ENCODE measurements at places on chromosomes 3 and 15. TPM values are rescaled to one million over a fixed set of nuclear protein-coding genes. Genes with fewer than 3 reads are reported as not detected.

Gene MRPS22
- 51.3 TPM for polyA plus RNA-seq

Gene SAXO2
- 21.6 TPM for polyA plus RNA-seq

Gene GCNT3
- 0.48 TPM for polyA plus RNA-seq

Gene CCDC71
- polyA plus RNA-seq = 15.8 TPM

Gene NUP210
- 18.6 TPM for polyA plus RNA-seq

Gene LRRC34
- 15.3 TPM for polyA plus RNA-seq

Gene SNURF
- 32.7 TPM for polyA plus RNA-seq

Gene CAMKV
- polyA plus RNA-seq = not detected

Gene ABHD14A
- polyA plus RNA-seq = 21.3 TPM

- DNase-seq = peak; percentile 23
These were observed 1.4 kb downstream of the ZNF609 start for GRCh38 chr15:64461721-64462162.

GRCh38 chr3:145776782-145777408 is 384.1 kb downstream of the PLOD2 start:
- peak; percentile 55 for DNase-seq

GRCh38 chr15:58501006-58501405 is 69.2 kb downstream of the LIPC start:
- no peak for DNase-seq

DNA sequence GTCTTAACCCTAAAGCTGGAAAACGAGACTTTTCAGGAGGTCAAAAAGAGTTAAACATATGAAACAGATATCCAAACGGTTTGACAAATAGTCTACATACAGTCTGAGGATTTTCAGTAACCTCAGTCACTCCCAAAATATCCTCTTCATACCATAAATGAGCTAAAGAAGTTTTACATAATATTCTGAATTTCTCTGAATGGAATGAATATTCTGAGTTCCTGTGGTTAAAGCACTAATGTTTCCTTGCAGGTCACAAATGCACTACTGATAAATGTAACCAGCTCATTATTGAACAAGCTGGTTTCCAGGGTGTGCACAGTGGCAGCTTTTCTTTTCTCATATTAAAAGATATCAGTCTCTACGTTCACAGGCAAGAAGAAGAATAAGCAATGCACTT is 137.4 kb upstream of the POU1F1 start:
- no peak for DNase-seq

DNA sequence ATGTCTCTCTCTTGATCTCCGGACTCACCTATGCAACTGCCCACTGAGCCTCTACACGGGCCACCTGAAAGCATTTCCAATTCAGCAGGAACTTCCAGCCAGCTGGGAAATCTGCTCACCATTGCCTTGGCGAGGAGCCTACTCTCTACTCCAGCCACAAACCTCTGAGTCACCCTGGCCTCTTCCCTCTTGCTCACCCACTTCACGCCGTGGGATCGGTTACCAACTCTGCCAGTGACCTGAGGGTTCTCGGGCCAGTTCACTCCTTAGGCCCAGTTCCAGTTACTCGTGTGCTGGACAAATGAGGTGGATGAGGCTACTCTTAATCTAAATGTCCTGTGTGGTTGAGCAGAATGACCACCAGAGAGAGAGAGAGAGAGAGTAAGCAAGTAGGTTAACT is 70.1 kb downstream of the CEMIP start:
- DNase-seq = peak; percentile 87

GRCh38 chr15:96358821-96359615 is 28.5 kb downstream of the NR2F2 start:
- DNase-seq = no peak

GRCh38 chr3:172260381-172260780 is 187.9 kb downstream of the GHSR start:
- DNase-seq = no peak

DNA sequence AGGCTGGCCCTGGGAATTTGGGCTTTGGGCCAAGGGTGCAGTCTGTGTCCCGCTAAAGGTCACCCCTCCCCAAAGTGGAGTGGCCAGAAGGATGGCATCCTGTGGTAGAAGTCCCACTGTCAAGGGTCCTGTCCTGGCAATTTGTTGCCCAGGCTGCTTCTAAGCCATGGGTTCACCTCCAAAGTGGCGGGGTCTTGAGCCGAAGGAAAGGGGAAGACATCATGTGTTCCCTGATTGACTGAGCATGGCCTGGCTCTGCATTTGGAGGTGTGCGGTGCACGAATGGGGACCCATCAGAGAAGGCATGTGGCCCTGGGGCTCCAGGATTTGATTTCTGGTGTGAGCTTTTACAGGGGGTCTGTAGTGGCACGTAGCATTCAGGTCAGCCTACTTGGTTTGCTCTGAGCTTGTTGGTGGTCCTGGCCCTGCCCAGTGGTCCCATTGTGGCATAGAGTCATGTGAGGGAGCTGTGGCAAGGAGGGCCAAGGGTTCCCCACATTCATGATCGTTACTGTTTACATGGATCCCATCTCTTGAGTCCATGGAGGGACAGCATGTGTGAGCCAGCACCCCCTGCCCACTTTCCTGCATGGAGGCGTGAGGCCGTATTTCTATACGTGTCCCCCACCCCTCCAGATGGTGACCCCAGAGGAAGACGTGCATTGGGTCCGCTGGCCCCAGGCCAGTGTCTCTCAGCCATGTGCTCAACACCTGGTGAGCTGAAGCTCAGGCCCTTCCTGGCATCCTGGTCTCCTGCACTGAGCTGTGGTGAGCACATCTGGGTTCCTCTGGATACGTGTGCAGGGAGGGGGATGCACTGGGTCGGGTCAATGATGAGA is 225.1 kb downstream of the SNRPN start:
- no peak for DNase-seq

DNA sequence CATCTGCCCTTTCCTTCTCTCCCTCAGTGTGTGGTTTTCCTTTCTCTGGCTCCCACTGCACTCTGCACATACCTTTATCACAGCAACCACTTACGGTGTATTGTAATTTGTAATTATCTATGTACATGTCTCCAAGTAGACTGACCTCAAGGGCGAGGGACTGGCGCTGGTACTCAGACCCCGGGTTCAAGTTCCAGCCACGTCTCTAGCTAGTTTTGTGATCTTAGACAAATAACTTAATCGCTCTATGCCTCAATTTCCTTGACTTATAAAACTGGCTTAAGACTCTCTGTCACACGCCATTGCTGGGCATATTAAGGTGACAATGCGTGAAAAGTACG is 607 bp upstream of the SENP2 start:
- no peak for DNase-seq

DNA sequence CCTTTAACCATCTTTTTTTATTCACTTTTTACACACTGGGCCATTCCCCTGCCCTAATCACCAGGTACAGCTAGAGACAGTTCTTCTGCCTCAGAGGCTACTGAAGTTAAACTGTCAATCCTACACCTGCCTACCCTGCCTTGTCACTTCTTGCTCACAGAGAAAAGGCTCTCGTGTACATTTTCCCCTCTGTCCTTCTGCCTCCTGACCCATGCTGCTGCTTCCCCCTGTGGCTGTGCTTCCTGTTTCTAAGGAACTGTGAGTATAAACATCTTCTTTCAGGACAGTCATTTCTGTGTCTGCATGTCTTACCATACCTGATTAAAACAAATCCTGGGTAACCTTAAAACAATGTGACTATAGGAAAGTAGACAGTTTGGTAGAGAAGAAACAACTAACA is 236.4 kb upstream of the MRPL3 start:
- DNase-seq = no peak

DNA sequence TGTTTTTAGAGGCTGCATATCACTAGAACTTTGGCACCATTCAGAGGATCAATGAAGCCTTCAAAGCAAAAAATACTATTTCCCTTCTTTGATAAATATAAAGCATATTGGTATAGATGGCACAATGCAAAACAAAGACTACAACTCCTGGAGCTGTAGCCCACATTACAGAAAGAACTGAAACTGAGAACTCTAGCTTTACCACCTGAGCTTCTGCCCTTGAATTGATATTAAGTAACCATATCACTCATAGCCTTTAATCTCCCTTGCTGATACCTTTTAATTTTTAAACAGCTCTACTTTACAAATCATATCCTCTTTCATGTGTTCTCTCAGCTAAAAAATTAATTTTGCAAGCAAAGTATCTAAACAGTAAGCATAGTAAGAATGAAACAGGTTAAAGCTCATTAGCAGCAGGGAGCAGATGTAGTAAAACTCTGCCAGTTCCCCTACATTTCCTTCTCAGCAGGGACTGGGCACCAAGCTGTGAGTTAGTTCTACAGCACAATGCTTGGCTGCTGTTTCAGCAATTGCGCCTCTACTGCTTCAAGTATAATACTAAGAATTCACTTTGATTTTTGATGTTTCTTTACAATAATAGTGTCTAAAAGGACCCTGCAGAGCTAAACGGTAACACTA is 97.9 kb upstream of the NANOGP8 start:
- no peak for DNase-seq

GRCh38 chr15:40084650-40085049 is 24.0 kb downstream of the BMF start:
- no peak for DNase-seq

DNA sequence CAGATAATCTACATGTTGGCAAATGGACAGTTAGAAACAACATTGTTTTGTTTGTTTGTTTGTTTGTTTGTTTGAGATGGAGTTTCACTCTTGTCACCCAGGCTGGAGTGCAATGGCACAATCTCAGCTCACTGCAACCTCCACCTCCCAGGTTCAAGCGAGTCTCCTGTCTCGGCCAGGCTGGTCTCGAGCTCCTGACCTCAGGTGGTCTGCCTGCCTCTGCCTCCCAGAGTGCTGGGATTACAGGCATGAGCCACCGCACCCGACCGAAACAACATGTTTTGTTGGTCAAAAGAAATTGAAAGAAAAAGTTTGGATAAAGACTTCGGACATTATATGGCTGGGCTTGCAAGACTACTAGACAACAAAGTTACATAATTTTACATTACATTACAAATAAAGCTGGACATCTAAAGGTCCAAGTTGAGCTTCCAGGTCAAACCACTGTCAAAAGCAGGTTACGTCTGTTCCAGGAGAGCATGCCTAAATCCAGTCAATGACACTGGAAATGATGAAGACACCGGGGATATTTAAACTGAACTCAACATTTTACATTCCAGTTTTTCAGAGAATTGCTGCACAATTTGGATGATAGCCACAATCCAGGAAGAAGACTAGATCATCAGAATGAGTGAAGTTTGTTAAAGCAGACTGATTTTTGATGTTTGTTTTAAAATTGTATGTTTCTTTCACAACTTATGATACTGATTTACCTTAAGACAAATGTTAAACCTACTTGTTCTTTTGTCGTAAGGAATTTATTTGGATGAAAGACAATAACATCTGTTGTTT is 18.6 kb downstream of the SERP1 start:
- no peak for DNase-seq

- DNase-seq = no peak
These were observed 11.1 kb downstream of the MAGEF1 start for GRCh38 chr3:184700759-184701158.

- DNase-seq = no peak
These were observed 799.2 kb downstream of the NR2F2 start for GRCh38 chr15:97129674-97130073.

GRCh38 chr3:159174715-159175692 is 373.1 kb downstream of the MFSD1 start:
- DNase-seq = no peak

DNA sequence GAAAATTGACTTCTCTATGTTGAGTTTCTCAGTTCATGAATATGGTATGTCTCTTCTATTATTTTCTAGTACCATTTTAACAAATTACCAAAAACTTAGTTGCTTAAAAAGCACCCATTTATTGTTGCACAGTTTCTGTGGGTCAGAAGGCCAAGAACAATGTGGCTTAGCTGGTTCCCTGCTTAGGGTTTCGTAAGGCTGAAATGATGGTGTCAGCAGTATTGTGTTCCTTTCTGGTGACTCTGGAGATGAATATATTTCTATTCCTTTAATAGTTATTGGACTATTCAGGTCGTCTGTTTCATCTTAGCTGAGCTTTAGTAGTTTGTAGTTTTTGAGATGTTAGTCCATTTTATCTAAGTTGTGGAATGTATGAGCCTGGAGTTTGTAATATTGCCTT is 44.9 kb downstream of the IL1RAP start:
- no peak for DNase-seq

DNA sequence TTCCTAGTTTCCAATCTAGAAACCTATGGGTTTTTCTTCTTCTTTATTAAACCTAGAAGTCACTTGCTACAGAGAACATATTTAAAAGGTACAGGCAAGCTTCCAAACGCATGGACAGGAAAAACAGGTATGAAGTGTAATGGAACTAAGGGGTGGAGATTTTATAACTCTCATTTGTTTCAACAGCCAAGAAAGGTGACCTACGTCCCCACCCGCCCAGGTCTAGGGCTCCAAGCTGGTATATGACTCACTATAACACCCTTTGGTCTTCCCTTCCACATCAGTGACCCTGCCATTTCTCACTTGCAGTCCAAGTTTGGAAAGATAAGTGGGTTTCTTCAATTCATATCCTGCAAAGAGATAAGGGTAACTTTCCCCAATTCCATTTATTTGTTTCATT is 6.0 kb upstream of the LIPH start:
- peak; percentile 64 for DNase-seq

DNA sequence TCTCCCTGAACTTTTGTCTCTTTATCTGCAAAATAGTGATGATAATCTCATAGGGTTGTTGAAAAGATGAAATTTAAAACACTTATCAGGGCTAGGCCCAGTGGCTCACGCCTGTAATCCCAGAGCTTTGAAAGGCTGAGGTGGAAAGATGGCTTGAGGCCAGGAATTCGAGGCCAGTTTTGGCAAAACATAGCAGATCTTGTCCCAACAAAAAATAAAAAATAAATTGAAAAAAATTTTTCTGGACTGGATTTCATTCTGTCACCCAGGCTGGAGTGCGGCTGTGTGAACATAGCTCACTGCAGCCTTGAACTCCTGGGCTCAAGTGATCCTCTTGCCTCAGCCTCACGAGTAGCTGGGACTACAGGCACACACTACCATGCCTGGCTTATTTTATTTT is 29.6 kb downstream of the LMLN start:
- DNase-seq = no peak

DNA sequence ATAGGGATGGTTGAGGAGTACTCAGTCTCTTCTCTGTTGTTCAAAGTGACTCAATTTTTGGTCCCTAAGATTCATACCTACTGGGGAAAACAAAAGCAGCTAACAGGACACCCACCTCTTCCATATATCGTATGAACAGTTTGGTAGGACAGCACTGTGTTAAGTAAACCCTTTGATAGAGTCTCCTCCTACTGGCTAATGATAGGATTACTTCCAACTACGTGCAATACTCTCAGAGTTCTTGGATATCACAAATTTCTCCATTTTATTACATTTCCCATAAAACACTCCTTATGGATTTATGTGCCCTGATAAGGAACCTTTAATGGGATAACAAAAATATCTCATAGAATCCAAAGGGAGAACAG is 200.2 kb upstream of the GOLGA6L4 start:
- DNase-seq = no peak

DNA sequence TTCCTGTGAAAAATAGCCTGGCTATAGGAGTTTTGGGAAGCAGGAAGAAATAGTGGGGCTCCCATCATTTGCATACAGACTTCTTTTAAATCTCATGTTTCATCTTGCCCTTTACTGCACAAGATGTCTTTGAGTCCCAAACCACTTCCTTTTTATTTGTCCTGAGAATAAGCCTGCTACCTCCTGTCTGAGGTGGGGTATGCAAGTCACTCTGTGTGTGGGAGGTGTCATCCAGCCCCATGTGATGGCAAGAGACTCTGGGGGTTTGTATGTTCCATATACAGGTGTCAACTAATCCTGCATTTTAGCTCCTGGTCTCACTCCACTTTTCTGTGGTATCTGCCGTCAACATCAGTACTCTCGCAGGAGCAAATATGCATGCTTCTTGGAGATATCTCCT is 102.0 kb downstream of the OTOL1 start:
- no peak for DNase-seq

- DNase-seq = no peak
These were observed 303.6 kb downstream of the LSAMP start for GRCh38 chr3:116141724-116142123.

- no peak for DNase-seq
These were observed 140.7 kb downstream of the MINAR1 start for GRCh38 chr15:79572691-79573404.
